ENCODE measurements at places on chromosomes 12 and 14.

GRCh38 chr12:31331242-31331641 is 5.3 kb upstream of the SINHCAF start:
- no peak for DNase-seq

DNA sequence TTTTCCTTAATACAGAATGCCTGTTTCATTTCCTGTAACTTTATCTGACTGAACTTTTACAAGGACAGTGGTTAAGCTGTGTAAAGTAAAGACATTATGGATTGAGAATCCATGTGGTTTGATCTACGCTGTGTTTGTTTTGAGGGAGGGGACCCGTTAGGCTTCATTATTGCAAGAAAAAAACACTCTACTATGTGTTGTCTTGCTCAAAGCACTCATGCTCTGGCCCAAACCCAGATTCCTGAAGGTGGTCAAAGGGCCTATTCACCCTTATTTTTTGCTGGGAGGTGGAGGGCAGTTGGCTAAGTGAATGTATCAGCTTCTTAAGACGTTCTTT is 11.9 kb downstream of the RNF10 start:
- no peak for DNase-seq

DNA sequence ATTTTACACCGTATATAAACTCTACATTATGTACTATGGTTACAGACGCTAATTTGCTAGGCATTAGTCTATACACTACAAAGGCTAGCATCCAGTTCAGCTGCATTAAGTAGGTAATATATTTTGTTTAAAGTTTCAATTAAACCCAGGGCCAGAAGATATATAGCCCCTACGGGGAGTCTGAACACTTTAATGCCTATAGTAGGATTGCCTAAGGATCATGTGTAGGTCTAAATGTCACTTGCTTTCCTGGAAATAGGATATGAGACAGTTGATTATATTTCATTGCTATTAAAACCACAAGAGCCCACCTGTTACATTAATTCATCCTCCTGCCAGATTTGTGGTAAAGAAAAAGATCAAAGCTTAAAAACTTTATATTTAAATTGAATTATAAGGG is 286.9 kb downstream of the TMTC2 start:
- no peak for DNase-seq

DNA sequence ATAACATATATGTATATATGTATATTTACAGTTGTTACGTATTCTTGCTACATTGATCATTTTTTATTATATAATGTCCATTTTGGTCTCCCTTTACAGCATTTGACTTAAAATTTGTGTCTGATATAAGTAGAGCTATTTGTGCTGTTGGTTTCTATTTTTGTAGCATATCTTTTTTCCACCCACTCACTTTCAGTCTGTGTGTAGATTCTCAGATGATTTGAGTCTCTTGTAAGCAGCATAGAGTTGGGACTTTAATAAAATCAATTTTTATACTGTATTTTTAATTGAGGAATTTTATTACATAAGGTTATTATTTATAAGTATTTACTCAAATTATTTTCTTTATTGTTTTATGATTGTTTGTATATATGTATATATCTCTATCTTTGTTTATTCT is 1293.7 kb downstream of the TMEM121 start:
- DNase-seq = no peak

DNA sequence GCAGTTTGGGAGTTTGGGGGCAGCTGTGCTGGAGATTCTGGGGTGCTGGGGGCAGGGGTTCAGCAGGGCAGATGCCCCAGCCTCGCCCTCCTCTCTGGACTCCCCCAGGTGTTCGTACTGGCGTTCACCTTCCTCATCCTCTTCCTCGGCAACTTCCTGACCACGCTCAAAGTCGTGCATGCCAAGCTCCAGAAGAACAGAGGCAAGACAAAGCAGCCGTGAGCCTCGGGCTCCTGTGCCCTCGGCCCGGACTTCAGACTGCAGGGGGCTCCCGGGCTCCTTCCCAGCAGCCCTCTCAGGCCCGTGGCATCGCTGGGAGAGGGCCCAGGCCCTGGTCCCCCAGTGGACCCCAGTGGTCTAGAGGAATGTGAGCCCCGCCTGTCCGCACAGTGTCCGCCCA is 18.0 kb downstream of the RHOF start:
- DNase-seq = no peak
